ENCODE measurements at places on chromosomes 12 and 14. TPM values are rescaled to one million over a fixed set of nuclear protein-coding genes. Genes with fewer than 3 reads are reported as not detected.

Gene RFLNA
- 0.41 TPM for total RNA-seq

Gene STK38L
- 14.4 TPM for total RNA-seq

Gene ACVR1B
- total RNA-seq = 9.0 TPM

Gene SERPINA4
- total RNA-seq = not detected

Gene MYF5
- total RNA-seq = not detected

Gene PRB2
- not detected for total RNA-seq

Gene FAM181A
- total RNA-seq = not detected

Gene LYZ
- total RNA-seq = not detected

Data from glomerular endothelial cell (primary cell).